HAP-1 (cell line): ENCODE measurements at places on chromosomes 5 and 9.

DNA sequence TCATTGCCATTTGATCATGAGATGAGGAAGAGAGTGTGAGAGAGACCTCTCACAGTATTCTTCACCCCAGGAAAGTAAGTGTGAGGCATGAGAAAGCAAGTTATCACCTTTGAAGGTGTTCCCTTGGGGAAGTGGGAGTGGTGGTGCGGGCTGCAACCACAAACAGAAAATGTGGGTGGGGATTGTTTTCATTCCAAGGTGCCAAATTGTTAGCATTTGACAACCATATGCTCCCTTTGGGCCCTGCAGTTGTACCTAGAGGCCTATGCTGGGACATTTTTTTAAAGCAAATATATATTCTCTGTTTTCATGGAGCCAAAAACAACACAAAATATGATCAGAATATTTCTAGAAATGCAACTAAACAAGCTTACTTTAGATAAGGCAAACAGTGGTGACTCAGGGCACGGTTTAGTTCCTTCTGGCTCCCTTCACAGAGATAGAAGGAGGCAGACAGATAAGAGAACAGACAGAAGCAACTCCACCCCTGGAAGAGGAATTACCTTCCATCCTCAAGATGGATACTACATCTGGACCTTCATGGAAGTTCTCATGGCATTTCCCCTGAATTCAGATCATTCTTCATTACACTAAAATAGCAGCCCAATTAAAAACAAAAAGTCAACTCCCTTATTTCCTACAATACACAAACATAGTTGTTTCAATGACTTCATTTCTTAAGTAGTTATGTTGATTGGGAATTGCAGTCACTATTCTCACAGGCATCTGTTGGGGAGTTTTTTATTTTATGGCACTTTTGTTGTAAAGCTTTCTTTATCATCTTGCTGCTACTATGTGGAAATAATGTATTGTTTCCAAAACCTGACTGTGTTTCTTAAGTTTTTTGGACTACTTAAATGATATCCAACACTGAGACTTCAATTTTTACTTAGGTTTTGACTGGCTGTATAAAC lies 416.6 kb downstream of the PLK2 start:
- DNase-seq, result no peak

DNA sequence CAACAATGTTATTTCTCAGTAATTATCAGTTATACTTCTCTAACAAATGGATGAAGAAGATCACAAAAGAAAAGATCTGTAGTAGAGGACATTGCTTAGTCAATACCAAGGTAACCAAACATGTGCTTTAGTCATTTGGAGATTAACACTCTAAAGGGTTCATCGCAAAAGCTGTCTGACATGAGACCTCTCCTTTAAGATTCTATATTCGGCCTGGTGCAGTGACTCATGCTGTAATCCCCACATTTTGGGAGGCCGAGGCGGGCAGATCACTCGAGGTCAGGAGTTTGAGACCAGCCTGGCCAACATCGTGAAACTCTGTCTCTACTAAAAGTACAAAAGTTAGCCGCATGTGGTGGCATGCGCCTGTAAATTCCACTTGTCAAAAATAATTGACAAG lies 18.3 kb upstream of the CKMT2 start:
- no peak for DNase-seq

DNA sequence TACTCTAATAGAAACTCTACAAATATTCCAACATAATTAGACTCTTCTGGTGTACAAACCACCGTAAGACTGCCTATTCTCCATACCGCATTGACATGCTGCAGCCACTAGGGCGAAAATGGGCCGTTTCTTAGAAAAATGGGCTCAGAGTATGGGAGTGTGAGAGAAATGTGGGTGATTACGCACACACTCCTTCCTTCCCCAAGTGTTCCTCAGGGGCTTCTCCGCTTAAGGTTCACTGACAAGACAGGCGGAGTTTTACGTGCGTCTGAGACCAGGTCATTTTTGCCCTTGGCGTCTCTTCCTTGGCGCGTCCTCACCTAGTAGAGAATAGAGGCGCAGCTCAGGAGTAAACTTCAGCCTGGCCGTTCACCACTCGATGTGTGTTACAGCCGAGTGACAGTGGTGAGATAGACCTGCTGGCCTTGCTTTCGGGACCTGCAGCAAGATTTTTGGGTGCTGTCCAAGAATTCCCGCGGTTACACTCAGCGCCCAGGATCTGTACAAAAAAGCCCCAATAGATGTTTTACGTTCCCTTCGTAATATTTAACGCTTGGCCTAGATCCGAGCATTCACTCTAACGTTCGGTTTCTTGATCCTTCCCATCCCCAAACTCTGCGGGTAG lies 1.8 kb upstream of the NTRK2 start:
- no peak for DNase-seq

DNA sequence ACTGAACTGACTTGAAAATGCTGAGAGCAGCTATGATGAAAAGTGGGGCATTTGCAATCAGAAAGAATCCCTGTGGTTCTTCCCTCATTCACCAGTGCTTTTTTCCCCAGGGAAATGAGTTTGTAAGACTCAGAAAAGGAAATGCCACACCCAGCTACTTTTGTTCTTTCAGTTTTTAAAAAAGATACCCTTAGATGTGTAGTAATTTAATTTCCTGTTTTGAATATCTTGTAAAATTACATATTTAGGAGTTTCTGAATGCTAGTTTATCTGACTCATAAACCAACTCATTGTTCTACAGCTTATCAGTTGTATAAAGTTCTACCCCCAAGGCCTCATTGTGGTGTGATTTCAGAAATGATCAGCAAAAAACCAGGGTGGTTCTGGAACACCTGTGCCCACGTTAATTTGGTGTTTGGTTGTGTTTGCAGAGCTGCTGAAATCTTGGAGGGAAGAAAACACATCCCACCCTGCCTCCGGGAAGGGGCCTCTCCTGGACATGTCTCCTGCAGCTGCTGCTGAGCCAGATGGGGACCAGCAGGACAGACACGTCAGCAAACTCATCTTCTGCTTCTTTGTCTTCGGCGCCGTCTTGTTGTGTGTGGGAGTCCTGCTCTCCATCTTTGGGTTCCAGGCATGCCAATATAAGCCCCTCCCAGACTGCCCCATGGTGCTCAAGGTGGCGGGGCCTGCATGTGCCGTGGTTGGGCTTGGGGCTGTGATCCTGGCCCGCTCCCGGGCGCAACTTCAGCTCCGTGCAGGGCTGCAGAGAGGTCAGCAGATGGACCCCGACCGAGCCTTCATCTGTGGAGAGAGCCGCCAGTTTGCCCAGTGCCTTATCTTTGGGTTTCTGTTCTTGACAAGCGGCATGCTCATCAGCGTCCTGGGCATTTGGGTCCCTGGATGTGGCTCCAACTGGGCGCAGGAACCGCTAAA lies 2.8 kb downstream of the TMEM171 start:
- DNase-seq, result no peak

DNA sequence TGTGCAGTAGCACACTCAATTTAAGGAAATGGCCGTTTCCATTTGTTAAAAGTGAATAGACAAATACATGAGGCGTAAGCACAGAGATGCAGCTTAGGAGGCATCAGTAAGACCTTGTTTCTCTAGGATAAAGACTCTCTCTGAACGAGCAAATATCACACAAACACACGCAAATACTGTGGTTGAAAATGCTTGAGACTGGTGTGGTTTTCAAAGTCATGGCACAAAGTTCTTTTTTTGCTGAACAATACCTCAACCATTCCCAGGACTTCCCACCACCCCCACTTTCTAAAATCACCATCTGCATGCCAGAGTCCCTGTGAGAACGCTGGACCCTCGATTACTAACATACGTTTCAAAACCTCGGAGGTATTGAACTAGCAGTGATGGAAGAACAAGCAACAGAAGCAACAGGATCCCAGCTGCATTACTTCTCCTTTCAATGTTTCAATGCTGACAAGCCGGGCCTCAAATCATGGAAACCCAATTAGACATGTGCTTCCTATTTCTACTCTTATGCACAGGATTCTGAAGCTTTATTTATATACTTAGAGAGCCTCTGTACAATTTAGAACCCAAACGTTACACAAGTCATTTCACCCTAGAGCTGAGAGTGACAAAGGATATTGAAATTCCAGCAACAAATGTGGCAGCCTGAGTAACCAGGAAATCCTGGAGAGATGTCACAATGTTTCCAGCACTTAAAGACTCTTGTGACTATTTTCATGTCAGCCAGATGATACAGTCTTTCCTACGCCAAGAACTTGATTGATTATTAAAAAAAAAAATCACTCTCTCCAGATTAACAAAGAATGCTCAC lies 63.9 kb downstream of the CDC14B start:
- DNase-seq, result no peak

GRCh38 chr5:127404190-127404589 lies 113.2 kb upstream of the PRRC1 start:
- DNase-seq, result no peak

- peak; percentile 77 for DNase-seq
Measured at GRCh38 chr5:6632888-6633468, at the start of the genes NSUN2 and SRD5A1. Gene NSUN2 (minus strand): TSS chr5:6633044. CDS start chr5:6632979, 65 bp downstream. Gene SRD5A1 (plus strand): TSS chr5:6633440. CDS start chr5:6633577, 137 bp downstream.

- peak; percentile 10 for DNase-seq
Measured at GRCh38 chr9:6414247-6414641, 1.2 kb downstream of the UHRF2 start.

DNA sequence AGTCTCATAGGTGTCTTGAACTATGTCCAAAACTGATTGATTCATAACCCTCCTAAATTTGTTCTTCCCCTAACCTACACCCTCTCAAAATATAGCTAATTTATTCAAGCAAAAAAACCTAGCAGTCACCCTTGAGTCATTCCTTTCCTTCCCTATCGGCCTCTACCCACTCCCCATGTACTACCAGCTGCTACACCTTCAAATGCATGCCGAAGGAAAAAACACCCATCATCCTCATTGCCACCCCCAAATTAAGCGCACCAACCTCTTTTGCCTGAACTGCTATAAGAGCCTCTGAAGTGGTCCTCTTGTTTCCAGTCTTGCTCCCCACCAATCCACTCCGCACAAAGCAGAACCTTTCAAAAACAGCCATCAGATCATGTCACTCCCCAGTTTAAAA lies 12.6 kb downstream of the LIFR start:
- DNase-seq, result no peak

- DNase-seq, result no peak
Measured at GRCh38 chr5:172701291-172701656, 60.2 kb downstream of the NEURL1B start.

GRCh38 chr9:114619191-114619761 lies 8.2 kb downstream of the TMEM268 start:
- no peak for DNase-seq

GRCh38 chr5:150056075-150056443 lies 30.3 kb downstream of the CSF1R start:
- DNase-seq, result no peak

DNA sequence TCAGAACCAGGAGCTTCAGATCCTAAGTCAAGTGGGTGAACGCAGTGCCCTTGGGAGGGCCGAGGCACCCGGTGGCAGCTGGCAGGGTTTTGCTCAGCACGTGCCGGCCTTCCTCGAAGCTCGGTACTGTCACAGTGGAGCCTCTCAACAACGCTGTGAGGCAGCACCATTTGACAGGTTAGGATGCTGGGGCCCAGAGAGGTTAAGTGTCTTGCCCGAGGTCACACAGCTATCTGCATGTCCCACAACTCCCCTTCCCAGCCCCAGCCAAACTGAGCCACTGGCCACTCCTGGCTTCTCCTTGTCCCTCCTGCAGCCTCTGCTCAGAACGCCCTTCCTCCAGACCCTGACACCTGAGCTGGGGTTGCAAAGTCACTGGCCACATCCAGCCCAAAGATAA lies 43.7 kb upstream of the RPL26L1 start:
- no peak for DNase-seq

- DNase-seq, result no peak
Measured at GRCh38 chr5:106397700-106398099, 1273.0 kb downstream of the EFNA5 start.

GRCh38 chr5:135632798-135633197 lies 54.0 kb upstream of the CXCL14 start:
- no peak for DNase-seq

GRCh38 chr5:139962445-139962844 lies 80.7 kb downstream of the NRG2 start:
- DNase-seq, result no peak

GRCh38 chr5:35046774-35047173 lies 975 bp downstream of the AGXT2 start:
- DNase-seq, result no peak

DNA sequence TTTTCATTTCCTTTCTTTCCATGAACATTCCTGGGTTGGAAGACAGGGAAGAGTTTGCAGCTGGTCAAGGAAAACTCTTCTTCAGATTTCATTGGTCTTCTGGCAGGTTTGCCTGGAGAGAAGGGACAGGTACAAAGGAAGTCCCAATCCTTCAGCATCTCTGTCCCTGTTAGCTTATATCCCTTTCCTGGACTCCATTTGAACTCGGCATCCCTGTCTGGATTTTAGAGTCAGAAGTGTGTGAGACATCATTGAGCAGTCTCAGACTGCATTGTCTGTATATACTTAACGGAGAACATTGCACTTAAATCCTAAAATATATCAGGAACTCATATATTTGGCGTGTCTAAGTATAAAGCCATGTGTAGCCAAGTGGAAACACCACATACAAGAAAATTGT lies 54.9 kb downstream of the ADGRV1 start:
- DNase-seq, result no peak
